ENCODE measurements at places on chromosomes 4 and X. TPM values are rescaled to one million over a fixed set of nuclear protein-coding genes. Genes with fewer than 3 reads are reported as not detected.
A peak's percentile ranks its signal among the peaks of the same experiment; 100 is the strongest.

DCAF4L1 gene
- total RNA-seq = 0.35 TPM

PROM1 gene
- total RNA-seq = not detected

PCYT1B gene
- total RNA-seq = not detected

PNMA6F gene
- not detected for total RNA-seq

NSG1 gene
- 9.8 TPM for total RNA-seq

DNA sequence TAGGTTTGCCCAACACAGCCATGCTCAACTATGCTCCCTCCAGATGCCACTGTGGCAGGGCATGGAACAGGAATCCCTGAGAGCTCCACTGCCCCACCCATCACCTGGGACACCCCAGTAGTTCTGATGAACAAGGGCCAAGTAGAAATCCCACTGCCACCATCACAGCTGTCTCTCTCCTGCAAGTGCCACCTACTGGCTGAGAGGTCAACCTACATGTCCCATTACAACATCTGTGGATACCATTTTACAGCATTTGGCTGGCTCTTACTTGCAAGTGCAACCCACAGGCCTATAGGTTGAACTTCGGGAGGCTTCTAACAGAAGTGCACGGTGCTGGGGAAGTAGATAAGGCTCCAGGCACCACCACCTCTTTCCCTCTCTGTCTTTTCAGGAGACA lies 142.5 kb downstream of the CXXC4 start:
- no peak overlapping the region for H3K27ac ChIP-seq
- no peak for DNase-seq
- no peaks in the 10 kb centered on the region for H3K4me1 ChIP-seq
- no peak overlapping the region for H3K4me3 ChIP-seq

DNA sequence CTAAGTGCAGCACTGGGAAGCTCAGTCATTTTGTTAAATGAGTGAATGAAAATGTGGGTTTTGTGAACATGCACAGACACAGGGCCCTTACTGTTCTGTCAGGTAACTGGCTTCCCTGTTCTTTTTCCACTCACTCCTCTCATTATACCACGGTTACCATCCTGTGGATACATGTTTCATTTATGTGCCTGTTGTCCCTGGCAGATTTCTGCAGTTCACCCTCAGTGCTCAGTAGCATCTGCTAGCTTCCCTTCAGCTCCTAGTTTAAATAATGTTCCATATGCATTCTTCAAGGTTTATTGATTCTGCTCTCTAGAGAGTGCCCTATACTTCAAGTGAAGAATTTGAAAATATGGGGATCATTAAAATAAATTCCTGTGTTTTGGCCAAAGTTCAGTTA lies 1634.3 kb upstream of the ADGRL3 start:
- no peak overlapping the region for H3K27ac ChIP-seq
- H3K4me3 ChIP-seq = no peak overlapping the region
- H3K4me1 ChIP-seq = no peaks in the 10 kb centered on the region

DNA sequence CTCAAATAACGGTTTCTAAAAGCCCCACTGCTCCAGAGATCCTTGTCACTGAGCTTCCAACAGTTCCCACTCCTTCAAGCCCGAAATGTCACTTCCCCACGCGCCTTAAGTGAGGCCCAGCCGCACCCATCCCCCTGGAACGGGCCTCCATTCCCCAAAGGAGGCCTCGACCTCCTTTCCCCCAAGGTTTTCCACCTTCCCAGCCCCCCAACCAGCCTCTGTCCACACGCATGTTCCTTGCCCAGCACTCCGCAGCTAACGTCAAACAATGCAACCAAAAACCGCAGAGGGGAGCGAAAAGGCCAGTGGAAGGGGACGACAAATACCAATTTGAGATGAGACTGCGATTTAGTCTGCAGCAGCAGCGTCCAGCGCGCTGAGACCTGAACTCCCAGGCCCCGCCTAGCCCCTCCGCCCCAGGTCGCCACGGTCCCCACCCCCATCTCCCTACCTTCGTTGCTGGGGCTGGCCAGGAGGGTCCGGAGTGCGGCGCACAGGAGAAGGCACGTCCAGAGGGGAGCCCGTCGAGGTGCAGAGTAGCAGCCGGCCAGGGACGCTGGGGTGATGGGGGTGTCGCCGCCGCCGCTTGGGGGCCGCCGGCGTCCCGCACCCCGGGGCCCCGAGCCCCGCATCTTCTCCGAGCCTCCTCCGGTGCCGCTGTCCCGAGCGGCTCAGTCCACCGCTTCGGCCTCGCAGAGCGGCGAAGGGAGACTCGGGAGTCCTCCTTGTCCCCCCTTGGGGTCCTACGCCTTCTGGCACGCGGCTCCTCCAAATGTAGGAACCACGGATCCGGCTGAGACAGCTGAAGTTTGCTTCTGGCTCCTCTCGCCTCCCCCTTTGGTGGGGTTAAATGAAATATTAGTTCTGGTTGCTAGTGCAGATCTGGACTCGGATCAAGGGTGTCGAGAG lies 924 bp downstream of the EPHA5 start:
- DNase-seq = no peak
- peaks cover 9% of the 10 kb centered on the region for H3K36me3 ChIP-seq
- peaks cover 37% of the 10 kb centered on the region for H3K27me3 ChIP-seq
- H3K27ac ChIP-seq = peak overlapping the region; percentile 59

DNA sequence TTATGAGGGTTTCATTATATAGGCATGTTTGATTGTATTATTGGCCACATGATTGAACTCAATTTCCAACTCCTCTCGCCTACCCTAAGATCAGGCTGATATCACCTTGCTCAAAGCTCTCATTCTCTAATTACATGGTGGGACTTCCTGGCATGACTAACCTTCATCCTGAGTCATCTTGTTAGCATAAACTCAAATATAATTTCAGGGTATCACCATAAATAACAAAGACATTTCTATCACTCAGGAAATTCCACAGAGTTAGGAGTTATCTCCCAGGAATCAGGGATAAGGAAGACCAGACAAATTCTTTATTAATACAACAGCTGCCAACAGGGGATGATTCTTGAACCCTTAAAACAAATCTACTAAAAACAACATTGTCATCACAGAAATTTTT lies 90.7 kb downstream of the NDST3 start:
- no peaks in the 10 kb centered on the region for H3K4me1 ChIP-seq
- no peak for DNase-seq
- H3K4me3 ChIP-seq = no peak overlapping the region
- peaks cover 4% of the 10 kb centered on the region for H3K27me3 ChIP-seq
- H3K36me3 ChIP-seq = no peaks in the 10 kb centered on the region

DNA sequence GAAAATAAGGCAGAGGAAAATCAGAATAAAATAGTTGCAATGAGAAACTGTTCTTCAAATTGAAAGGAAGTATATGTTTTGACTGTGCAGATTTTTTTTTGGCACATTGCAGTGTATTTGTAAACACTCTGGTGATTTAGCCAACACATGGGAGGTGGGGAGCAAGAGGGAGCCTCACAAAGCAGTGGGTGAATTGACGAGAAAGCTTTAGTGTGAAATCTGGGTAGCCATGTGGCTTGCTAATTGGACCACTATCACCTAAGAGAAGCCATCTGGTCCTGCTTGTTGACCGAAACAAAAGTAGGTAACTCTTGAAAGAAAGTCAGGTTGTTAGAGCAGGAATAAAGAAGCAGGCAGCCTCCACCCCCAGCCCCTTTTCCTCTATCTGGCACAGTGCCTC lies 10.4 kb downstream of the CLCN5 start:
- H3K27ac ChIP-seq = no peak overlapping the region
- no peak for DNase-seq
- no peak overlapping the region for H3K4me3 ChIP-seq

GRCh38 chr4:176288020-176288419 lies 19.0 kb upstream of the ASB5 start:
- H3K4me1 ChIP-seq = no peaks in the 10 kb centered on the region
- no peak overlapping the region for H3K27ac ChIP-seq
- no peak overlapping the region for H3K4me3 ChIP-seq

DNA sequence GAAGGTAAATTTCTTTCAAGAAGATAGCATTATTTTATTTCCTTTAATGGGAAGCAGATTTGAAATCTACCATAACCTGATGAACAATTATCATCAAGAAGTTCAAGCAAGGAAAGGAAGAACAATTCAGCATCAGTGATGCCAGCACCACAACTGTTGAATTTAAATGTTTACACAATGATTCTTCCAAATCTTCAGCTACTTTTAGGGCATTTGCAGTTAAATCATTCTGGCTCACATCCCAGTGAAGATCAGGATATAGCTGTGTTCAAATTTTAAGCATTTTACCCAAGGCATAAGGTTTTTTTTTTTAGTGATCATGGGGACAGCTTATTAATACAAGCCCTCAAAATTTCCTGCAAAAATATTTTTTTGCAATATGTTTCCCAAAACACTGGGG lies 112.9 kb downstream of the SHISA3 start:
- DNase-seq = no peak
- H3K4me1 ChIP-seq = no peaks in the 10 kb centered on the region
- no peak overlapping the region for H3K4me3 ChIP-seq
- peaks cover 24% of the 10 kb centered on the region for H3K36me3 ChIP-seq

- H3K4me3 ChIP-seq = no peak overlapping the region
- H3K27me3 ChIP-seq = no peaks in the 10 kb centered on the region
- no peaks in the 10 kb centered on the region for H3K4me1 ChIP-seq
- no peak overlapping the region for H3K27ac ChIP-seq
- H3K36me3 ChIP-seq = no peaks in the 10 kb centered on the region
These were observed 2057.3 kb downstream of the ARAP2 start for GRCh38 chr4:34187056-34187455.

GRCh38 chr4:172776203-172776861 lies 392.3 kb upstream of the GALNT7 start:
- no peaks in the 10 kb centered on the region for H3K4me1 ChIP-seq
- DNase-seq = no peak
- no peaks in the 10 kb centered on the region for H3K36me3 ChIP-seq
- H3K27ac ChIP-seq = no peak overlapping the region
- no peak overlapping the region for H3K4me3 ChIP-seq
- no peaks in the 10 kb centered on the region for H3K27me3 ChIP-seq

DNA sequence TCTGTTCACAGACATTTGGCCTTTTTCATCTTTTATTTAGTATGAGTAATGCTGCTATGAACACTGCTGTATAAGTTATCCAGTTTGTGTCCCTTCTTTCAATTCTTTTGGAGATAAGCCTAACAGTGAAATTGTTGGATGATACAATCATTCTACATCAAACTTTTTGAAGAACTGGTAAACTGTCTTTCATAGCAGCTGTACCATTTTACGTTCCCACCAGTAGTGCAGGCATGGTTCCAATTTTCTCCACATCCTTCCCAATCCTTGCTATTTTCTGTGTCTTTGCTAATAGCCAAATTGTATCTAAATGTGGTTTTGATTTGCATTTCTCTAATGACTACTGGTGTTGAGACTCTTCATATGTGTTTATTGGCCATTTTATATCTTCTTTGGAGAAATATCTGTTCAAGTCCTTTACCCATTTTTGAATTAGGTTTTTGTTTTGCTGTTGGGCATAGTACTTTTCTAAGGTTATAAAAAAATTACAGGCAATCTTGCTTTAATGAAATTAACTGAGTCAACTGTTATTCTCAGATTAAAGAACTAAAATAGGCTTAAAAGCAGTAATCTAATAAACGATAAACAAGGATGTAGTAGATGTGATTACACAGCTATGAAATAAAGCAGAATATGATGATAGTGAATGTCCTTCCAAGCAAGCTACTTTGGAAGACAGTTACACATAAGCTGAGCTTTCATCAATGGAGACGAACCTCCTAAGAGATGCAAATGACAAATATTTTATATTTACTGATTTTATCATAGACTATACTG lies 57.2 kb downstream of the FBXW7 start:
- no peak for DNase-seq
- no peak overlapping the region for H3K27ac ChIP-seq
- no peak overlapping the region for H3K4me3 ChIP-seq
- H3K36me3 ChIP-seq = peaks cover 54% of the 10 kb centered on the region
- H3K4me1 ChIP-seq = peaks cover 16% of the 10 kb centered on the region
- H3K27me3 ChIP-seq = no peaks in the 10 kb centered on the region

DNA sequence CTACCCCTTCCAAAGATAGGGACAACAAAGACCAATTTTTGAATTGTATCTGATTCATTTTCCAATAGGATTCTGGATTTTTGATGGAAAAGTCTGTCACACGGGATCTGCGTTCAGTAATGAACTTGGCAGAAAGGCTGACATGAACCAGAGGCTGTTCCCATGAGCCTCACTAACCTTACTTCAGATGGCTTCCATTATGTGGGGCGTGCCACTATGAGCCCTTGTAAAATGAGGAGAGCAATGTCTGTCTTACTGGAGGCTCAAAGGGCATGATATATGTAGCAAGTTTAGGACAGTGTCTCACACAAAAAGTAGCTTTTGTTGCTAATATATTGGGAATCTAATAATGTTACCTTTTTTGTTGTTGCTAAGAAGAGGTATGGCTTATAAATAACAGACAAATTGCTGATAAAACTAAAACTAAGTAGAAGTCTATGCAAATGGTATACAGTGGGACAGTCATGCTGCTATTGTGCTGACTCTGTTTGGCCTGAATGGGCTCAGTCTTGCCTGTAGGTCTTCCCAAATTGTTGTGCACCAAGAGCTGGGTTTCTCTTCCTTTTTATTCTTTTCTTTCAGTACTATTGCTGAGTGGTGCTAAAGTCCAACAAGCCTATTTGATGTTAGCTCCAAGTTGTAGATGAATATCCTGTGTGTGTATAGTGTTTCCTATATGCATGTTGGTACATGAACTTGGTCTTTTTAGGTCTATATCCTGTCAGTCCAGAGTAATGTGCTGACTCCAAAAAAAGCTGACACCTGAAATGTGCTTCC lies 132.1 kb downstream of the SPRY1 start:
- H3K27me3 ChIP-seq = no peaks in the 10 kb centered on the region
- H3K27ac ChIP-seq = no peak overlapping the region
- peaks cover 5% of the 10 kb centered on the region for H3K36me3 ChIP-seq

DNA sequence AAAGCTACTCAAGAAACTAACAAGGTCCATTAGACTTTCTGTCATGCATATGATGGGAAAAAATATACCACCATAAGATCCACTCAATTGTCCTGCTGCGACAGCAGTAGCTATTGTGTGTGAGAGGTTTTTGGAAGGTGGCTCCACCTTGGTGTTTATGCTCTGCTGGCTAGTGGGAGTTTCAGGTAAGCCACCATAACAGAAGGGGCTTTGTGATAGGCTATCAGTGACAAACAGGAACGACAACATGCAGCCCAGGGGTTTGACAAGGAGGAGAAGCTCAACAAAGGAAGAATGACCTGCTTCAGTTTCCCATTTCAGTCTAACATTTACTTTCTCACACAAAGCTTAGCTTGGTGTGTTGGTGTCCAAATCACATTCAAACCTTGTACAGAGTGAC lies 182.6 kb downstream of the ATOH1 start:
- H3K27me3 ChIP-seq = no peaks in the 10 kb centered on the region
- H3K4me3 ChIP-seq = no peak overlapping the region
- H3K36me3 ChIP-seq = no peaks in the 10 kb centered on the region
- DNase-seq = no peak
- H3K27ac ChIP-seq = no peak overlapping the region

DNA sequence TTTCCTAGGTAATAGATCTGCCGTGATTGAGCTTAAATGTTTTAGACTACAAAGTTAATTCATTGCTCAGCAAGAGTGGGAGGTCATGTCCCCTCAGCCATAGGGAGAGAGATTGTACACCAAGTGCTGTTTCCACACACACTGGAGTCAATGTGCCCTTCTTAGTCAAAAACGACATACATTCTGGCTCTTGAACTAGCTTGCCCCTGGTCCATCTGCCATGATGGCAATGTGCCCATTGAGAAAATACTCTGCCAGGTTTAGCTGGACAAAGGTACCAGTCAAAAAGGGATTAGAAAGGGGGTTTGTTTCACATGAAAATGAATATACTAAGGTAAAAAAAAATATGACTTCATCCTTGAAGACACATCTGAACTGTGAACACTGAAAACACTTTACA lies 377.1 kb upstream of the ADGRL3 start:
- DNase-seq = no peak
- no peaks in the 10 kb centered on the region for H3K4me1 ChIP-seq
- no peaks in the 10 kb centered on the region for H3K36me3 ChIP-seq
- H3K27me3 ChIP-seq = no peaks in the 10 kb centered on the region

- H3K27ac ChIP-seq = no peak within 1 kb of the TSS
- H3K27me3 ChIP-seq = peaks cover 8% of the 10 kb centered on the region
- no peaks in the 10 kb centered on the region for H3K36me3 ChIP-seq
- H3K4me3 ChIP-seq = peak within 1 kb of the TSS; percentile 71
These were observed at the start of gene TCEAL3 for GRCh38 chrX:103607364-103608305. TSS of gene TCEAL3 (plus strand) at chrX:103607963. CDS start at chrX:103609065, 1,102 bp downstream.
